ENCODE measurements at places on chromosomes 3 and 15. TPM values are rescaled to one million over a fixed set of nuclear protein-coding genes. Genes with fewer than 3 reads are reported as not detected.

Gene HRH1
- 4.3 TPM for total RNA-seq

Gene SEMA5B
- 0.13 TPM for total RNA-seq

Gene PROS1
- total RNA-seq = 5.7 TPM

Gene RNF13
- total RNA-seq = 60.1 TPM

Gene C3orf20
- total RNA-seq = not detected

Gene SPINK8
- total RNA-seq = not detected

Gene WDR93
- not detected for total RNA-seq

Gene TBC1D5
- total RNA-seq = 33.2 TPM

- H3K4me1 ChIP-seq = peaks cover 10% of the 10 kb centered on the region
- H3K27me3 ChIP-seq = no peaks in the 10 kb centered on the region
- DNase-seq = no peak
- H3K36me3 ChIP-seq = no peaks in the 10 kb centered on the region
These were observed 135.6 kb downstream of the KCNMB2 start for GRCh38 chr3:178671791-178672190.

GRCh38 chr3:71168121-71168721, 415.3 kb downstream of the FOXP1 start:
- H3K4me1 ChIP-seq = no peaks in the 10 kb centered on the region
- no peak overlapping the region for H3K27ac ChIP-seq
- no peaks in the 10 kb centered on the region for H3K27me3 ChIP-seq
- H3K4me3 ChIP-seq = no peak overlapping the region
- H3K36me3 ChIP-seq = no peaks in the 10 kb centered on the region

DNA sequence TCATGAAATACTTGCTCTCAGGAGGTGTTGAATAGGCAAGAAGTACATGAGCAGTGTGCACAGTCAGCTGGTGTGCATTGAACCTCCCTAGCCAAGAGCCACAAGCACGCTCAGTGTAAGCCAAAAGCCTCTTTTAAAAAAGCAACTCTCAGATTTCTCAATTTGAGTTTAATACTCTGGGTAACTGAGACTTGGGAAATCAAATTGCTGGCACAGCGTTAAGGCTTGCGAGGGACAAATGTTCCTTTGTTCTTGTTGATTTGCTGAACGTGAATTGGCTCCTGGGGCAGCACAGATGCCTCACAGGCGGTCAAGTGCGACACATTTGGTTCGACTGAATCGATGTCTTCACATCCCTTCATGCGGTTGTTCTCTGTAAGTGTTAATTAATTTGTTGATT, at the start of gene FAM240A:
Gene FAM240A, plus strand, starts transcription at position 202 of the 400 bp plus-strand sequence. Its CDS starts 159 bp downstream, at position 361.
- H3K4me1 ChIP-seq = peaks cover 3% of the 10 kb centered on the region
- no peak within 1 kb of the TSS for H3K4me3 ChIP-seq
- DNase-seq = no peak
- no peaks in the 10 kb centered on the region for H3K36me3 ChIP-seq
- peaks cover 17% of the 10 kb centered on the region for H3K27me3 ChIP-seq

DNA sequence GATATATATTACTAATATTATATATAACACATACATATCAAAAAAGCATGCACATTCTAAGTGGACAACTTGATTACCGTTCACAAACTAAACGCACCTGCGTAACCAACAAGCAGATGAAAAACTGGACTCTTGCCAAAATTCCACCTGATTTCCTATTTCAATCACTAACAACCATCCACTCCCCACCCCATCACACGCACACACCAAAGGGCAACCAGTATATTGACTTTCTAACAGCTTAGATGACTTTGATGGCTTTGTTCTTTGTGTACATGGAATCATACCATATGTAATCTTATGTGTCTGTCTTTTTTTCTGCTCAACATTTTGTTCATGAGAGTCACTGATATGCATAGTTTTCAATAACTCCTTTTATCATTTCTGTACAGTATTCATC, 496.8 kb upstream of the ARRDC4 start:
- no peaks in the 10 kb centered on the region for H3K36me3 ChIP-seq
- H3K27me3 ChIP-seq = no peaks in the 10 kb centered on the region
- no peak for DNase-seq
- no peak overlapping the region for H3K4me3 ChIP-seq
- no peaks in the 10 kb centered on the region for H3K4me1 ChIP-seq
- no peak overlapping the region for H3K27ac ChIP-seq

GRCh38 chr15:88613074-88613944, 7.8 kb upstream of the AEN start:
- no peak overlapping the region for H3K27ac ChIP-seq
- H3K27me3 ChIP-seq = no peaks in the 10 kb centered on the region
- H3K36me3 ChIP-seq = no peaks in the 10 kb centered on the region
- no peaks in the 10 kb centered on the region for H3K4me1 ChIP-seq
- H3K4me3 ChIP-seq = no peak overlapping the region

- H3K27ac ChIP-seq = no peak overlapping the region
- no peak overlapping the region for H3K4me3 ChIP-seq
- H3K36me3 ChIP-seq = no peaks in the 10 kb centered on the region
- H3K27me3 ChIP-seq = no peaks in the 10 kb centered on the region
- H3K4me1 ChIP-seq = no peaks in the 10 kb centered on the region
These were observed 733.6 kb upstream of the GBE1 start for GRCh38 chr3:82494977-82495489.

- no peak overlapping the region for H3K27ac ChIP-seq
- DNase-seq = no peak
- peaks cover 84% of the 10 kb centered on the region for H3K36me3 ChIP-seq
- peaks cover 18% of the 10 kb centered on the region for H3K4me1 ChIP-seq
These were observed 10.8 kb downstream of the MESD start for GRCh38 chr15:80978685-80979329.

GRCh38 chr3:69189487-69189886, 67.1 kb upstream of the LMOD3 start:
- H3K36me3 ChIP-seq = peaks cover 4% of the 10 kb centered on the region
- H3K4me3 ChIP-seq = no peak overlapping the region
- H3K27me3 ChIP-seq = no peaks in the 10 kb centered on the region
- no peak overlapping the region for H3K27ac ChIP-seq
- DNase-seq = no peak
- H3K4me1 ChIP-seq = no peaks in the 10 kb centered on the region

- H3K27ac ChIP-seq = no peak overlapping the region
- H3K36me3 ChIP-seq = no peaks in the 10 kb centered on the region
- no peak overlapping the region for H3K4me3 ChIP-seq
- peaks cover 5% of the 10 kb centered on the region for H3K4me1 ChIP-seq
These were observed 61.2 kb downstream of the CD200R1L start for GRCh38 chr3:112785321-112786001.

GRCh38 chr3:54608041-54608440, 319.8 kb downstream of the LRTM1 start:
- no peak overlapping the region for H3K27ac ChIP-seq
- H3K4me1 ChIP-seq = no peaks in the 10 kb centered on the region
- H3K4me3 ChIP-seq = no peak overlapping the region
- no peaks in the 10 kb centered on the region for H3K27me3 ChIP-seq

DNA sequence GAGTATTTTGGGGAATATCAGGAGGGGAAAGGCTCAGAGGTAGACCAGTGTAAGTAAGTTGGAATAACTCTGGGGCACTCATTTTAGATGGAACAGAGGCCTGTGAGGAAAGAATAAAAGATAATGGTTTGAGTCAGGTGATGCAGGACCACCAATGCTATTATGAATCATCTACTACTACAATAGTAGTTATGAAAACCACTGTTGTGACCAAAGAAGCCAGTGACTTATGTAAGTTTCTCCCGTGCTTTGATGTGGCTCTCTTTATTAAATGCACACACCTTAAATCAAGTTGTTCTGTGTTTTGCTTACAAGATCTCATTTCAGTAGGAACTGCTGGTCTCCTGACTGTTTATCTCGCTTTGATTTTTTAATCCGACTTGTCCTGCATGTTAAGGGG, 13.1 kb upstream of the GUCA1C start:
- H3K36me3 ChIP-seq = no peaks in the 10 kb centered on the region
- no peaks in the 10 kb centered on the region for H3K27me3 ChIP-seq
- H3K4me3 ChIP-seq = no peak overlapping the region

DNA sequence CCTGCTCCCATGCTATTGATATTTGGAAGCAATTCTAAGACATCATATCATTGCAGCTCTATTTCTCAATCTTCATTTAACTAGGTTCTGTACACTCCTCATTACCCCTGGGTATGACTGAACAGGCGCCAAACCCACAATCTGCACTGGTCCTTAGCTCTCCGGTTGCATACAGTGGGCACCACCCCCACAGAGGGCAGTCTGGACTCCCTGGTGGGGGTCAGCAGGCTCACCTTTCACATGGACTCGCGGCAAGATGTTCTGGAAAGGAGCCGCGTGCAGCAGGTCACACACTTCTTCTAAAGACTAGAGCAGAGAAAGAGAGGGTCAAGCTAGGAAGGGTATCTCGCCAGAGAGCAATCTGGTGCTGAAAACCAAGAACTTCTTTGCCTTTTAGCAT, 36.5 kb downstream of the NIPA2 start:
- no peaks in the 10 kb centered on the region for H3K27me3 ChIP-seq
- no peak for DNase-seq
- no peaks in the 10 kb centered on the region for H3K4me1 ChIP-seq
- peaks cover 32% of the 10 kb centered on the region for H3K36me3 ChIP-seq
- no peak overlapping the region for H3K27ac ChIP-seq

GRCh38 chr3:49388289-49388820, 23.4 kb downstream of the RHOA start:
- no peaks in the 10 kb centered on the region for H3K27me3 ChIP-seq
- H3K36me3 ChIP-seq = no peaks in the 10 kb centered on the region
- H3K4me1 ChIP-seq = peaks cover 94% of the 10 kb centered on the region
- H3K4me3 ChIP-seq = no peak overlapping the region
- H3K27ac ChIP-seq = no peak overlapping the region
- no peak for DNase-seq

- H3K27ac ChIP-seq = no peak overlapping the region
- H3K27me3 ChIP-seq = no peaks in the 10 kb centered on the region
- no peak for DNase-seq
- no peaks in the 10 kb centered on the region for H3K36me3 ChIP-seq
- no peaks in the 10 kb centered on the region for H3K4me1 ChIP-seq
These were observed 91.3 kb downstream of the UACA start for GRCh38 chr15:70672081-70672480.

- H3K4me1 ChIP-seq = peaks cover 3% of the 10 kb centered on the region
- no peak overlapping the region for H3K27ac ChIP-seq
- no peak for DNase-seq
- no peaks in the 10 kb centered on the region for H3K36me3 ChIP-seq
- H3K4me3 ChIP-seq = no peak overlapping the region
These were observed 59.2 kb downstream of the RFX7 start for GRCh38 chr15:56184516-56184915.

DNA sequence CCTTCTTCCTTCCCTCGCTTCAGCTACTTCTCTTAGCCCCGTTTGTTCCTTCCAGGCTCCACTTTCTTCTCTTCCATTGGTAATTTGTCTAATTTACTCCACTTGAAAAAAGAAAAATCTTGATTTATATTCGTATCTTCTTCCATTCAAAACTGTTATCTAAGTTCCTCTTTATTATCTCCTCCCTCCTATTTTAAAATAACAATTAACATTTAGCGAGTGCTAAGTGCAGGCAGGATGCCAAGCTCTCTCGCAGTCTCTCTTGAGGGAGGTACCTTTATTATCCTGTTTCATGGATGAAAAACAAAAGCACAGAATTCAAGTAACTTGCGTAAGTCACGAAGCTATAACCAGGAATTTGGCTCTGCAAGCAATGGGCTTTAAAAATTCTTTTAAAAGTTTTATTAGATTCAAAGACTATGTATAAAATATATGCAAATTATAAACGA, 418.9 kb upstream of the NAALADL2 start:
- no peaks in the 10 kb centered on the region for H3K36me3 ChIP-seq
- H3K27ac ChIP-seq = peak overlapping the region; percentile 99
- peak overlapping the region; percentile 85 for H3K4me3 ChIP-seq
- peaks cover 31% of the 10 kb centered on the region for H3K4me1 ChIP-seq
- no peaks in the 10 kb centered on the region for H3K27me3 ChIP-seq
- DNase-seq = no peak

DNA sequence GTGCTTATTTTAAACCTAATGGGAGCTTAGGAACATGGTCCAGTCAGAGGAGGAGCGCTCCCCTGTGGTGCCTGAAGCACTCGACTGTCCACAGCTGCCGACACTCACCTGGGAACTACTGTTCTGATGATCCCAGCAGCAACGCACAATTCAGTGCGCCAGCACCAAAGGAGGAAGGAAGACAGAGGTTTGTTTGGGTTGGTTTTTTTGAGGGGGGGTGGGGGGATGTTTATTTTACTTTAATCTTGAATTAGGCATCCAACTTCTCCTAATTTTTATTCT, 48.8 kb upstream of the VGLL4 start:
- no peak overlapping the region for H3K27ac ChIP-seq
- no peak for DNase-seq
- no peaks in the 10 kb centered on the region for H3K36me3 ChIP-seq
- H3K27me3 ChIP-seq = no peaks in the 10 kb centered on the region

DNA sequence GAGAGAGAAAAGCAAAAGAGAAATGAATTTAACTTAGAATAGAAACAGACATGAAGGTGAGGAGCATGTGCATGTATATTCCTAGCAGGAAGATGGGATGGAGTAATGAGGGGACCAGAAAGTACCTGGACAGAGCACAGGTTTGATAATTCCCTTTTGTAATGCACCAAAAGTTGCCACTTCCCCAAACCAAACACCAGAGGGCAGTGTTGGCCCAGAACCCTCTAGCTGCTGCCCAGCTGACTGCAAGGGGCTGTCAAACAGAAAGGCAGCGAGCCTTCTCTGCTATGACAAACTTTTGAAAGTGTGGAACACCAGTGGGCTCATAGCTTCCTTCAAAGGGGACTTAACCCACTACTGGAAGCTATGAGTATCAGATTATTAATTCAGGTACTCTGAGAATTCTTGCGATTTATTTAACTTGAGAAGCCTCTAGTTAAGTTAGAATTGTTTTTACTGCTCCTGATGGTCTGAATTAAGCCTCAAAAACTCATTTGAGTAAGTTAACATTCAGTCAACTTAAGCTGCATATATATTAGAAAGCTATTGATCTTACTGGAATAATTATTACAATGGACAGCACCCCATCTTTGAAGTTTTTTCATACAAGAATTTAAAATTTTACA, 234.9 kb downstream of the NEK10 start:
- H3K4me1 ChIP-seq = no peaks in the 10 kb centered on the region
- H3K4me3 ChIP-seq = no peak overlapping the region
- no peaks in the 10 kb centered on the region for H3K27me3 ChIP-seq
- no peaks in the 10 kb centered on the region for H3K36me3 ChIP-seq
- no peak overlapping the region for H3K27ac ChIP-seq

GRCh38 chr3:183313764-183314163, 60.7 kb downstream of the B3GNT5 start:
- no peak overlapping the region for H3K27ac ChIP-seq
- no peaks in the 10 kb centered on the region for H3K36me3 ChIP-seq
- peaks cover 21% of the 10 kb centered on the region for H3K4me1 ChIP-seq
- no peak overlapping the region for H3K4me3 ChIP-seq

DNA sequence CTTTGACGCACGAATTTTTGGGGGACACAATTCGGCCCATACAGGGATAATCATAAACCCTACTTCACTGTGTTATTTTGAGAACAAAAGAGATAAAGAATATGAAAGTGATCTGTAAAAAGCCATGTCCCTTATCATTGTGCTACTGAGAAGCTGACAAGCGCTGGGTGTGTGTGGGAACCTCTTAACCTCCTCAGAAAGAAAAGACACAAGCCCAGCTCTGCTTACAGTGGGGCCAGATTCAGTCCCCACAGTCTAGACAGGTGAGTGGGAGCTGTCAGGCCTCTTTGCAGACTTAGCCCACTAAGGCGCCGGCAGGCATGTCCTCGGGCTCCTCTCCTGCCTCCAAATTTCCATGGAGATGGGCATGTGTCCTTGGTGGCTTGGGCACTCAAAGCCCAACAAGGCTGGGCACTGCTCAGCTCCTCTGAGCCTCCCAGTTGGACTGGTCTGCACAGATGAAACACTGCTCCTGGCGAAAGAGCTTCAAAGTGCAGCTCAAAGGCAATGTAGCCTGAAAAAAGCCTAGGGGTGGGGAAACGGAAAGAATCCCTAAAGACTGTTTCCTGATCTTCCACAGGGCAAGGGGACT, 64.4 kb upstream of the ETV5 start:
- H3K4me1 ChIP-seq = peaks cover 15% of the 10 kb centered on the region
- H3K27ac ChIP-seq = no peak overlapping the region
- H3K4me3 ChIP-seq = no peak overlapping the region
- no peak for DNase-seq
